ENCODE measurements at places on chromosomes 5 and 9.

GRCh38 chr9:108049026-108049607 lies 559.5 kb upstream of the KLF4 start:
- DNase-seq = no peak

DNA sequence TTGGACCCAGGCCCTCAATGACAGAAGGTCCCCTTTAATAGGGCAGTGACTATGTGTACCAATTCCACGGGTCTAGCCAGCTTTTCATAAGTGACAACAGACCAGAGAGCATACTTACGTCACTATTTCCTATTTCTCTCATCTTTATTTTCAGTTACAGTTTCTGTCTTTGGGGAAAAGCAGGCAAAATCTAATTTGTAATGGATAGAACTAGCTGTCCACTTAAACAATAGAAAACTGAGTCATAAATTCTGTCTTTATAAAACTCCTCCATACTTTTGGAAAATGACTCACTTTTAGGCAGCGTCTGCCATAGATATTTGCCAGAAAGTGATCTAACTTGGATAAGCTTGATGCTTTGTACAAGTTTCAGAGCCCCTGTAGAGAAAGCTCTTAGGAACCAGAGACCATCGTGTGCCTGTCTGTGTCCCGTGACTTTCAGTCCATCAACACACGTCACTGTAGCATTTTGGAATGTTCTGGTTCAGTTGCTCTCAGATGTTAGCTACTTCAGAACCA lies 101.9 kb downstream of the F2RL2 start:
- peak; percentile 13 for DNase-seq

DNA sequence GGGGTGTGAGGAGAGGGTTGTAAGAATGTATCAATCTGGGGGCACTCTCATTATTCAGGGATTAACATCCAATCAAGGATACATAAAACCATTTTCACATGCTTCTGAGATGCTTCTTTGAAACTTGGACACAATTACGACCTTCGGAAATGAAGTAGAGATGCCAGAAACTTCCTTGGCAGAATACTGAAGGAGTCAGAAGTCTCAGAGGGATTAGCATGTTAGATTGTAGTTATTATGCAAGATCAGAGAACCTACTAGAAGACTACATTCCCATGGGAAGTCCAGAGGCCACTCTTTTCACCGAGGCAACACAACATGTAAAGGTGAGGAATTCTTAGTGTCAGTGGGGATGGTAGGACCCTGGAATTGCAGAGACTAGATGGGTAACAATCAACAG lies 5.1 kb upstream of the SLC22A4 start:
- DNase-seq = no peak

DNA sequence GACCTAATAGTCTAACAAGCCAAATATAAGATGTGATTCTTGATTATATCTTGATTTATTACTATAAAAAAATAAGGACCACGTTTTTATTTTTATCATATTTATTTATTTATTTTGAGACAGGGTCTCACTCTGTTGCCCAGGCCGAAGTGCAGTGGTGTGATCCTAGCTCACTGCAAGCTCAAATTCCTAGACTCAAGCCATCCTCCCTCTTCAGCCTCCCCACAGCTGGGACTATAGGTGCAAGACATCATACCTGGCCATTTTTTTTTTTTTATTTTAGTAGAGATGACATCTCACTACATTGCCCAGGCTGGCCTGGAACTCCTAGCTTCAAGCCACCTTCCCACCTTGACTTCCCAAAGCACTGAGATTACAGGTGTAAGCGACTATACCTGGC lies 61.0 kb upstream of the LARP1 start:
- no peak for DNase-seq

- DNase-seq = no peak
These were observed 7.1 kb upstream of the NKX2-5 start for GRCh38 chr5:173242079-173242478.

DNA sequence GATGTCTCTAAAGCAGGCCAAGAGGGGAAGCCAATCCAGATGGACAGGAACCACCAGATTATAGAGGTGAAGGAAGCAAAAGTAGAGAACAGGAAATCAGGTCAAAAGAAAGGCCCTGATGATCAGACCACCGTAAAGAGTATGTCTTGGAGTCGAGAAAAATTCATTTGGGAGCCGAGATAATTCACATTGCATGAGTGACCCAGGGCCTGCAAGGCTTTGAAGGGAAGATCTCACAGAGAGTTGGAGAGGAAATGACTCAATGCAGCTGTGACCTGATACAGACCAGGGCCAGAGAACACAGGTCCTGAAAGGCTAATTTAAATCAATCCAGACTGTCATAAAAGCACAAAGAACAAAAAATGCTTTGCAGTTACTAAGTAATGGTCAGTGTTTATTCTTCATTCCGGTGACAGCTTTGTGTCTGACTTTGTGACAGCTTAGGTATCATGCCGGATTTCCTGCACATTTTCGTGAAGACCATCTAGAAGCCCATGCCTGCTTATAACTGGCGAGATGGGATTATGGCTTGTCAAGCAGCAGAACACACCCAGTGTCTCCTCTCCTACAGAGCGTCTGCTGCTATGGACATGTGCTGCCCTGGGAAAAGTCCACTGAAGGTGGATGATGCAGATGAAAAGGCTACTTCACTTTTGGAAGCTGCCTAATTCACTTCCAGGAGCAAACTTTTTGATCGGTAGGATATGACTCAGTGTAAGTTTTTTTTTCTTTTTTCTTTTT lies 5.8 kb upstream of the ACTBL2 start:
- DNase-seq = no peak

DNA sequence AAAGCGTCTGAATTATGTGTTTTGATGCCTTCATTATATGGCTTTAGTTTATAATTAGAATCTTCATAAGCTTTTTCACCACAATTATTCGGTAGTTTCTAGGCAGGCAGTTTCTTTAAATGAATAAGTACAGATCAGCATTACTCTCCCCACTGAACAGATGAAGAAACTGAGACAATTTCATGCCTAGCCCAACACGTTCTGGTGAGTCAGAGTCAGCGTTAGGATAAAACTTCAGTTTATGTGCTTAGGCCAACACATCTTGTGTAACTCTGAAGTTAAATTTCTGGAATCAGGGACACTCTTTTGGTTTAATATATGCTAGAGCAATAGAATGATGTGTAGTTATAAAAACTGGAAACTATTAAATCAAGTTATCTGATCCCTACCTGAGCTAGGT lies 186.7 kb upstream of the ELL2 start:
- no peak for DNase-seq

Measured in Ammon's horn (tissue), 1 donor.